ENCODE measurements at places on chromosomes 1 and 21.

- no peak for DNase-seq
Observed at GRCh38 chr1:27037518-27037917, 24.9 kb upstream of the TENT5B start.

GRCh38 chr1:13664451-13664850 lies 35.5 kb upstream of the PRDM2 start:
- no peak for DNase-seq

- no peak for DNase-seq
Observed at GRCh38 chr1:6329851-6330250, 63.7 kb downstream of the ACOT7 start.

- DNase-seq = no peak
Observed at GRCh38 chr1:178388418-178389145, 108.2 kb downstream of the CLEC20A start.

DNA sequence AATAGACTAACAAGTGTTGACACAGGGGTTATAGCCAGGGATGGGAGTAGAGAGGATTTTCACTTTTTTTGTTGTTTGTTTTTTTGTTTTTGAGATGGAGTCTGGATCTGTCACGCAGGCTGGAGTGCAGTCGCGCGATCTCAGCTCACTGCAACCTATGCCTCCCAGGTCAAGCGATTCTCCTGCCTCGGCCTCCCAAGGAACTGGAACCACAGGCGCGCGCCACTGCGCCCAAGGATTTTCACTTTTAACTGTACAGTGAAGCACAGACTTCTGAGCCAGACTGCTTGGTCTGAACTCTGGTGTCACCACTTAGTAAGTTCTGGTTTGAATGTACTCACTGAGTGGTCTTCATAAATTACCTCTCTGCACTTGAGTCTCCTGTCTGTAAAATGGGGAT lies 40.2 kb upstream of the WASF2 start:
- no peak for DNase-seq

DNA sequence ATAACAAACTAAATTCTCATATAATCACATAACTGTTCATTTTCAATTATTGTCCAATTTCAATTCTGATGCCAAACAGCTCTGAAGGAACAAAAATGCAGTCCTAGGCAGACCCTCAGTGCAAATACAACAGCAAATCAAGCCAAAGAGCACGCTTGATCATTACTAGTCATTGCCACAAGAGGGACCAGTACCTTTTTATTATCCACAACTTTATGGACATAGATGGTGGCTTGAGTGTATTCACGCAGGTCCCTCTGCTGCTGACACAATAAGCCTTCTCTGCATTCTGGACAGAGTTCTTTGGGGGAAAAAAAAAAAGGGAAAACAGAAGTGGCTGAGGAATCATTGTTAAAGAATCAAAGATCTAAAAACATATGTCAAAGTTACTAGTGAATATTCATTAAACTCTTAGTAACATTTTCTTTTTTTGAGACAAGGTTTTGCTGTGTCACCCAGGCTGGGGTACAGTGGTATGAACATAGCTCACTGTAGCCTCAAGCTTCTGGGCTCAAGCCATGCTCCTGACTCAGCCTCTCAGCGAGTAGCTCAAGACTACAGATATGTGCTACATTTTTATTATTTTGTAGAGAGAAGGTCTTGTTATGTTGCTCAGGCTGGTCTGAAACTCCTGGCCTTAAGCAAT lies 34.3 kb upstream of the RAP1GAP start:
- peak; percentile 7 for DNase-seq

GRCh38 chr21:38469642-38470041 lies 28.6 kb downstream of the ERG start:
- no peak for DNase-seq

GRCh38 chr1:242824435-242824834 lies 299.9 kb upstream of the PLD5 start:
- no peak for DNase-seq

DNA sequence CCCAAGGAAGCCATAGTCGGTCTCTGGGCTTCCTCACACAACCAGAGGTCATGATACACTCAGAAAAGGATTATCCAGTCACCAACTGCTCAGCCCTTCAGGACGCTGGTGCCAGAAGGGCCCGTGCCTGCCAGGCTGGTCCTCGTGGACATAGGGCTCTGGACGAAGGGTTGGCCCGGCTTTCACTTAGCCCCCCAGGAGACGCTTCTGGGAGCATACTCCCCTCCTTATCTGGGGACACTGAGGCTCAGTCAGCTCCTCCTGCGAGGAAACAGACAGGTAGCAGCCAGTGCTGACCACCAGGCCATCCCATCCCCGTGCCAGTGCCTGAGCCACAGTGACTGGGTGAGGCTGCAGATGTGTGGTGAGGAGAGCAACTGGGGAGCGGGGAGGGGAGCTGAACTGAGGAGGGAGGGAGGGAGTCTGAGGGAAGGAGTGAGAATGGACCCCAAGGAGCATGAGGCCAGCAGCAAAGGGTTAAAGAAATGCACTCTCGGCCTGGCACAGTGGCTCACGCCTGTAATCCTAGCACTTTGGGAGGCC lies 17.9 kb upstream of the LAPTM5 start:
- no peak for DNase-seq

DNA sequence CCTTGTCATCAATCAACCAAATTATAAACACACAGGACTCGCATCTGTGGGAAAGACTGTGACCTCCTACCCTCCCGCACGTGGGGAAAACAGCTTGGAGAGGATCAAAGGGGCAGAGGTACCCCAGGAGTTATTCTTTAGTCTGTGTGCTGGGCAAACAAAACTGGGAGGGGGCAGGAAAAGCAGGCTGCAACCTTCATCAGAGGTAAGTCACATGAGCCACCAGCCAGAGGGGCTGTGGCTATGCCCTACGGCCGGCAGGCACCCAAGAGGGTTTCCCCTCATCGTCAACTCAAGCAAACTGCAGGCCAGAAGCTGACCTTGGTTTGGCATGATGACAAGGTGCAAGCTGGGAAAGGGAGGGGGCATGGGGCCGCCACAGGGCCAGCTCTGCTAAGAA lies 12.5 kb downstream of the SMIM12 start:
- DNase-seq = no peak

DNA sequence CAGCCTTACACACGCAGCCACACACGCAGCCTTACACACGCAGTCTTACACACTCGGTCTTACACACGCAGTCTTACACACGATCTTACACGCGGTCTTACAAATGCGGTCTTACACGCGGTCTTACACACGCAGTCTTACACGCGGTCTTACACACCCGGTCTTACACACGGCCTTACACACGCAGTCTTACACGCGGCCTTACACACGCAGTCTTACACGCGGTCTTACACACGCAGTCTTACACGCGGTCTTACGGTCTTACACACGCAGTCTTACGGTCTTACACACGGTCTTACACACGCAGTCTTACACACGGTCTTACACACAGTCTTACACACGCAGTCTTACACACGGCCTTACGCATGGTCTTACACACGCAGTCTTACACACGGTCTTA lies 111.9 kb downstream of the PRDM16 start:
- no peak for DNase-seq

- no peak for DNase-seq
Observed at GRCh38 chr1:30068787-30069472, 654.5 kb downstream of the MATN1 start.

DNA sequence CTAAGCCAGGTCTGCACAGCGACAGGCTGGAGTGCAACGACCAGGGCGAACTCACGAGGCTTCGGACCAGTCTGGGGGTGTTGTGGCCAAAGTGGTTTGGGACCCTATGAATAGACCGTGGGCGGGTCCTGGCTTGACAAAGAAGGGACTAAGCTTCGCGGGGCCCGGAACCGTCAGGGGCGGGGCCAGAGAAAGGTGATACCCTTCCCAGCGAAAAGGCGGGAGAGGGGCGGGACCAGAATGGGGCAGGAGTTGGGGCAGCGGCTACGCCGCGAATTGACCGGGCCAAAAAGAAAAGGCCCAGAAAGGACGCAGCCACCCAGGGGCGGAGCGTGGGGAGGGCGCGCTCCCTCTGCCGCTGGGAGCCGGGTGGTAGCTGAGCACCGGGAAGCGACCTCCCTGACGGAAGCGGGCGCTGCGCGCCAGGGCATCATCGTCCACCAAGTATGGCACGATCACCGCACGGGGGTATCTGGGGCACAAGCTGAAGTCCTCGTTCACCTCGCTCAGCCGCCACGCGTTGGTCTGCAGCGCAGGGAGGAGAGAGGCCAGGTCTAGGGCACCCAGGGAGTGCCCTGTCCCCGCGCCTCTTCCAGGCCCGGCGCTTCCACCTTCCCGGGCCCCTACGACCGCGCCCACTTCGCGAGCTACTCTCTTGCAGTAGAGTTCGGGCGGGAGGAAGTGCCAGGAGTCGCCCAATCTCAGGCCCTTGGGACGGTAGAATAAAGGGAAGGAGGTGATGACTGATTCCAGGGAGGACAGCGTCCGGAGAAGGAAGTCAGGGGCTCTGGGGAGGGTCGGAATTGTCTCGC lies 6.7 kb upstream of the FAM167B start:
- peak; percentile 55 for DNase-seq

DNA sequence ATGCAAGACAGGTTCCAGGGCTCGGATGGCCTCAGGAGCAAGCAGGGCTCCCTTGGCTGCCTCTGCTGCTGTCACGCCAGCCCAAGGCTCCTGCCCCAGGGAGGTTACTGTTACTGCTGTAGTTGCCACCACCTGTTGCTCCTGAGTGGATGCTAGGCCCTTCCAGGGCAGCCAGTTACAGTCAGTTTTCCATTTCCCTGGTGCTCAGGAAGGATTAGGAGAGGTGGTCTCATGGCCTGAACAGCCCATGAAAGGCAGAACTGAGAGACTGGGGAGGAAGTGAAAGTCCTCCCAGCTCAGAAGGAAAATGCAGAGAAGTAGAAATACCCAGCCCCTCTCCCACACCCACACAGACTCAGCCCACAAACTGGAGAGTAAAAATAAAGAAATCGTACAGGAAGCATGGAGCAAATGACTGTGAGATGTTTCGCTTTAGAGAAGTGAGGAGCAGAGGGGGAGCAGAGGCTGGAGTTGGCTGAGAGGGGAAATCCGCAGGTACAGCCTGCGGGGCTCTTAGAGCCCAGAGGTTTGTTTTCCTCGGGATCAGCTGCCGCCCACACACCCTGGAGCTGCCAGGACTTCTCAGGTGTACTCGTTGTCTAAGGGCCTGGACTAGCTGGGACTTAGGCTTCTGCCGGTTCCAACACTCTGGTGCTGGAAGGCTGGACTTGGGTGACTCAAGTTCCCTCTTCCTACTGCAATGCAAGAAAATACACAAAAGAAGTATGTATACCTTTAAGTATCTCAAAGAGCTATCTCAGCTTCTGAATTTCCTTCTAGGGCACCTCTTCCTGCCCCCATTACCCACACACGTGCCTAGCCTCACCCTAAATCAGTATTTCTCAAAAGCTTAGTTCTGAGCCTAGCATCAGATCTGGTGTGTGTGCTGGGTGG lies 2.3 kb downstream of the IL6R start:
- DNase-seq = peak; percentile 48

DNA sequence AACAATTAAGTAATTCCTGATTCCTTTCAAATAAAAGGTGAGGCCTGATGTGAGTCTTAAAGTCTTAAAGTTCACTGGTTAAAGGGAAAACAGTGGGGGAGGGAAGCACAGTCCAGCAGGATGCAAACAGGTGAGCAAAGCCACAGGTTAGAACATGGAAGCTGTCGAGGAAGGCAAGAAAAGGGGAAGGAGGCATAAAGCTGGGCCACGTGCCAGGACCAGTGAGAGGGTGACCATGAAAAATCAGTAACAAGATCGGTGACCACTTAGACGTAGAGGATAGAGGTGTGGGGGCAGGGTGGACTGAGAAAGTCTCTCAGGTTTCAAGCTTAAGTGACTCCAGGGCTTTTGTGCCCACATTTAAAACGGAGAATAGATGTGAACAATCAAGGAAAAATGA lies 231.3 kb downstream of the SETD4 start:
- DNase-seq = no peak

DNA sequence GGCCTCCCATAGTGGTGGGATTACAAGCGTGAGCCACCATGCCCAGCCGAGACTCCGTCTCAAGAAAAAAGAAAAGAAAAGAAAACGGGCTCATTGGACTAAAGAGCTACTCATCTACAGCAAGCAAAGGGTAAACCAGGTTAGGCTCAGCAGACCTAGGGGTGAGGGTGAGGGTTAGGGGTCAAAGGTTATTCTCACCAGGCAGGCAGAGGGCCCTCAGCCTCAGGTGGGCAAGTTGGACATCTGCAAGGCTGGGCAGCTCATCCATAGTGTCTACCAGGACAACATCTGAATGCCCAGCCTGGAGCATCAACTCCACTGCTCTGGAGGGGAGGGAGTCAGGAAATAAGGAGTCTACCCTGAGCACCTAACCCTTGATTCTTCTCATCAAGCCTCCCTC lies 3.5 kb downstream of the MTMR11 start:
- no peak for DNase-seq

DNA sequence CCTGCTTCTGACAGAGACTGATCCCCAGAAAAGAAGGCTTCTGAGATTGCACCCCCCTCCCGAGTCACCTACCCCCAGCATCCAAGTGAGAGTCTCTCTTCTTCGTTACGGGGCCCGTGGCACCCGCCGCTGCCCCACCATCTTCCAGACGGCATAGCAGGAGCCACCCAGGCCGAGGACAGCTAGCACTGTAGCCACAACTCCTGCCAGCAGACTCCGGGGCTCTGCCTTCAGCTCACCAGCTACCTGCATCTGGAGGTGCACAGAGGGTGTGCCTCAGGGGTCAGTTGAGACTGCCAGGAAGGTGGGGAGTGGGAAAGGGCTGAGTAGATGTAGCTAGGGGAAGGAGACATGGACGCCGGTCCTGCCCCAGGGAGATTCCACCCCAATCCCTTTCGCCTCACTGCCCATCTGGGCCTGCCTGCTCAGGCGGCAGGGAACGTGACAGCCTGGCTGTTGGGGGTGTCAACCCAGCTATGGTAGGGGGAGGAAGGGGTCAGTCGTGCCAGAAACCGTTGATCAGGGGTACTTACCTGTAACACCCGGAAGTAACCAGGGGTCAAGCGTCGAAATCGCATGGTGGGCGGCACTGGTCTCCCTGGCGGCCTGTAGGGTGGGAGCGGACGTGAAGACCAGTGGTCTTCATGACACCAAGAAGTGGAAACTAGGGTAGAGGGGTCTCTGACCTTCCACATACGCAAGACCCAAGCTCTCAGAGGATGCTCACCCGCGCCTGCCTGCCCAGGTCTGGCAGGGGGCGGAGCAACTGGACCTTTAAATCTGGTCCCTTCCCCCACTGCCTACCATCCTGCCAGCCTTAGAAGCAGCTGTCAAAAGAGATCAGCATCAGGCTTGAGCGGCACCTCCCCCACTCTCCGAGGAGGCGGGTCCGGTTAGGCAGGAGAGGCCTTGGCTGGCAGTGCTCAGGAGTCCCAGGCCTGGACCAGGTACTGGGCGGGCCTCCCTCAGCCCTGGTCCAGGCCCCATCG lies at the start of gene ZNF593OS:
Gene ZNF593OS (minus strand): TSS at position 749 of the 989 bp plus-strand sequence. CDS start 171 bp downstream, at position 578.
- no peak for DNase-seq

Data from CD4-positive, alpha-beta memory T cell (primary cell).